T-helper 1 cell treated with Interleukin-12 subunit alpha and Interleukin-12 subunit beta and Interleukin-4 antibody, amounts not matched to agents 30 ng/mL and 1 ng/mL, for 36 hours (primary cell): ENCODE measurements at places on chromosomes 6 and 20. TPM values are rescaled to one million over a fixed set of nuclear protein-coding genes. Genes with fewer than 3 reads are reported as not detected.

Gene GTF3C6
- total RNA-seq: 100 and 105 TPM in 2 replicates

Gene CEP162
- total RNA-seq: 9.7 and 11.2 TPM in 2 replicates

Gene MCHR2
- total RNA-seq: not detected in 2 replicates

Gene SPATA25
- 0.49 and 0.76 TPM in 2 replicates for total RNA-seq

Gene POM121L2
- not detected in 2 replicates for total RNA-seq

Gene C2
- total RNA-seq: 0.12 and 1.7 TPM in 2 replicates
